ENCODE measurements at places on chromosomes 13 and 19. TPM values are rescaled to one million over a fixed set of nuclear protein-coding genes. Genes with fewer than 3 reads are reported as not detected.

DZIP1 gene
- 12.5 TPM for total RNA-seq

ZNF358 gene
- 19.1 TPM for total RNA-seq

CDX2 gene
- 1.2 TPM for total RNA-seq

LSR gene
- total RNA-seq, result 9.4 TPM

GPC5 gene
- 0.09 TPM for total RNA-seq

NFIX gene
- total RNA-seq, result 3.4 TPM

ZNF560 gene
- not detected for total RNA-seq

CEACAM20 gene
- not detected for total RNA-seq

STK24 gene
- total RNA-seq, result 60.1 TPM

NOVA2 gene
- total RNA-seq, result 0.13 TPM

ZNF426 gene
- 0.88 TPM for total RNA-seq

PSG11 gene
- not detected for total RNA-seq

SHISA2 gene
- not detected for total RNA-seq

PALM3 gene
- total RNA-seq, result 2.4 TPM

CLEC4M gene
- total RNA-seq, result not detected

TEX29 gene
- total RNA-seq, result not detected

All from A549 treated with GW870086 at 1 μM for 4 hours (cell line).